ENCODE measurements at places on chromosomes 6 and 20. TPM values are rescaled to one million over a fixed set of nuclear protein-coding genes. Genes with fewer than 3 reads are reported as not detected.

GRCh38 chr6:157185986-157186385 lies 137.3 kb downstream of the TMEM242 start:
- DNase-seq = no peak

DNA sequence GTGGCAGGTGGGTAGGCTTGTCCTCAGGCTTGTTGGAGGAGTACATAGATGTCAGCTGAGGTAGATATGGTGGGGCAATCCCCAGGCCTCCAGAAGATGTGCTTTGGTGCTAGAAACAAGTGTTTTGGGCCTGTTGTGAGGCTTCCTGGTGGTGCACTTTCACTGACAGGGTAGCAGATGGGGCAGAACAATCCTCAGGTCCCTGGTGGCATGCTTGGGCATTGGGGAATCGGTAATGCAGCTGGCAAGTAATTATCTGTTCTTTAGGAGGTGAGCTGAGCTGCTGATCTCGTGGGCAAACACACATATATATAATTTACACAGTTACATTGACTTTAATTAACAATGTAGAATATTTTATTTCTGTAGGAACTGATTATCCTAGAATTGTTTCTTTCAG lies 458.7 kb downstream of the BMP2 start:
- DNase-seq = no peak

- no peak for DNase-seq
These were observed 96.2 kb downstream of the RTN4IP1 start for GRCh38 chr6:106533054-106533453.

GRCh38 chr6:131216246-131216645 lies 81.0 kb downstream of the AKAP7 start:
- no peak for DNase-seq

GRCh38 chr6:92706976-92707375 lies 712.4 kb downstream of the EPHA7 start:
- no peak for DNase-seq

DNA sequence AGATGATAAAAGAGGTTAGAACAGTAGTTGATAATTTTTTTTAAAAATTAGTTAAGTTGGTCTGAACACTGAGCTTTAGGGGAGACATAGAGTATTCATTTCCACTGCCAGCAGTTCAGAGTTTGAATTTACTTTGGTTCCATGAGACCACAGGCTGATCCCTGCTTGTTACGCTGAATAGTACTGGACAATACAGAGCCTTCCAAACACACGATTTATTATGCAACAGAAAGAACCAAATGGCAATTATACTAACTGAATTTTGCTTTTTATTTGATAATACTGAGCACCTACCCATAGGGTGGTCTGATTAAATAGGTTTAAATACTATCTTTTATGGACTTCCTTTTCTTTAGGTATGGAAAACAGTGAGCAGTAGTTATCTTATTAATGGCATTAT lies 111.4 kb downstream of the POPDC3 start:
- DNase-seq = no peak

DNA sequence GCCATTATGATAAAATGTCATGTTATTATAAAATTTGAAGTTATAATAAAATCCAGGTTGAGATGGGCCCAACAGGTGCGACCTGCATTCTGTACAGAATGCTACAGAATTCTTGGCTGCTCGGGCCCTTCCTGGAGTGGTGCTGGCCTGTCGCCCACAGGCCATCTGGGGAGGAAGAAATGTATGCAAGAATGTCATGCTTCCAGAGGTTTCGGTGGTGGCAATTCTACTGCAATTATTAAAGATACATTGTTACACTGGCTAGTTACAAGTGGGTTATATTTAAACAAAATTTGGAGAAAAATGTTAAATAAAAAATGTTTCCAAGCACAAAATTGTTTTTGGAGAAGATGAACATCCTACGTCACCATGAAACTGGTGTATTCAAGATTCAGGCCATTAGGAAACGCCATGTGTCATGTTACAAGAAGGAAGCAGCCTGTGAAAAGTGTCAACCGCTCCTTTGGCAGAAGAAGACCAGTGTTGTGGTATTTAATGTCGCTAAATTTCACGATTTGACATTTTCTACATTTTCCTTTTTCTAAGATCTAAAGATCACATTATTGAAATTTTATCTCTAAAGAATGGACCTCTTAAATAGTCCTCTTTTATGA lies 7.1 kb downstream of the RAMACL start:
- DNase-seq = no peak

- DNase-seq = no peak
These were observed 1166.3 kb upstream of the CITED2 start for GRCh38 chr6:140540743-140541142.

The COX4I2 gene
- total RNA-seq = 3.1 TPM

The IPCEF1 gene
- 1.0 TPM for total RNA-seq

All from right cardiac atrium (tissue), 5 donors.